ENCODE measurements at places on chromosomes 6 and 20.

GRCh38 chr6:111580826-111581505 is 24.7 kb downstream of the TRAF3IP2 start:
- DNase-seq = no peak

GRCh38 chr6:5231289-5231688 is 29.5 kb downstream of the LYRM4 start:
- DNase-seq = no peak

DNA sequence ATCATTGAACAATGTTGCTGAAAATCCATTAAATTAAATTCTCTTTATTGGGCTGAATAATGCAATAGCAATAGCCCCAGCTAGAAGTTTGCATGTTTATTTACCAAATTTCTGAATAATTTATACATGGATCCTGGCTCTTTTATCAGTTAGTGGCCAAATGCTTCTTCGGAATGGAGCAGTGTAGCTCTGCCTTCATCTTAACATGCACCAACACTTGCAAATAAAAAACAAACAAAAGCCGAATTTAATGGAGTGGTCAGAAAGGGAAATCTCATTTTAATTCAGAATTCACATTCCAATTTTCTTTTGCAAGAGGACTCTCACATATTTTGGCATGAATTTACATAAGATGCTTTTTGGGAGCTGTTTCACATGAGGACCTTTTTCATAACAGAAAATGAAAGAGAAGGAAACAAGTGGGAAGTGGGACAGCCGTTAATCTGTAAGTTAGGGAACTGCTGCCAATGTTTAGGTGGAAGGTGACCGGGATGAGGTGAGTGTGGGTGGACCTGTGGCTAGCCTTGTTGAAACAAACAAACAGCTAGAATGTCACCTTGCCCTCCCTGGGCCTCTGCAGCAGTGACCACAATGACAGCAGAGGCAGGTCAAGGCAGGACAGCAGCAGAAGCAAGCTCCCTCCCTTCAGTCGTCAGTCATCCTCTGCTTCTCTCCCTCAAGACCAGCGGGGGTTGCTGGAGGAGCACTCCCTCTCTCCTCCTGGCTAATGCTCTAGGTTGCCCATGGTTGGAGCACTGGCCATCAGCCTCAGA is 73.2 kb downstream of the INSM1 start:
- DNase-seq = no peak

DNA sequence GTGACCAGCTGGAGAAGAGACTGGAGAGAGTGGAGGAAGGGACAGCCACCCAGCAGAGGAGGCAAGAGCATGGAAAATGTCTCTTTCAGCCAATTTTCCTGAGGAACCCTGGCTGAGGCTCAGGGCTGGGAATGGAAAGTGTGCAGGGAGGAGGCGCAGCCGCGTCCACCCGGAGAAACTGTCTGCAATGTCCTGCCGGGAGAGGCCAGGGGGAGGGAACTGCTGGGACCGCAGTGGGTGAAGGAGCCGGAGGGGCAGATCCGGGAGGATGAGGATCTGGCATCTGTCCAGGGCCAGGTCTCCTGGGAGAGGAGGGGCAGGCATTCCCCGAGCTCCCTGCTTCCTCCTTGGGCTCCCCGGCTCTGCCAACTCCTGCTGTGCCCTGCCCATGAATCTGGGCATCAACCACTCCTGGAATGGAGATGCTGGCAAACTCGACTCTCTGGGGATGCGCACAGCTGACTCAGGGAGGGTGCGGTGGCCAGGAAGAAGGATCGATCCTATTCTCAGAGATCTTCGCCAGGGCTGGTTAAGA is 17.4 kb upstream of the HM13 start:
- no peak for DNase-seq

DNA sequence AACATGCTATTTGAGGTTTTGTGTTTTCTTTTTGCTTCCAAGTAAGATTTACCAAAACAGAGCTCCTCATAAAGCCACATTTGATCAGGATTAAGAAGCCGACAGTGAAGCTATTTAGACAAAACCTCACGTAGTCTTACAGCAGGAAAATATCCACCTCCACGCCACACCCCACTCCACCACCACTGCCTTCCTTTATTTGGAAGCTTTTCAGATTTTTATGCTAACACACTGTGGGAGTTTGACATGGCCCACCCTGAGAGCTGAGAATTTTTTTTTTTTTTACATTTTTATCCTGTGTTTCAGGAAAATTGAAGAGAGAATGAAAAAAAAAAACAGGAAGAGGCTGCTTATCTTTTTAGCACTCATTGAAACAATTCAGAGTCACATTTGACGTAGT is 104.8 kb upstream of the MC3R start:
- DNase-seq = no peak

DNA sequence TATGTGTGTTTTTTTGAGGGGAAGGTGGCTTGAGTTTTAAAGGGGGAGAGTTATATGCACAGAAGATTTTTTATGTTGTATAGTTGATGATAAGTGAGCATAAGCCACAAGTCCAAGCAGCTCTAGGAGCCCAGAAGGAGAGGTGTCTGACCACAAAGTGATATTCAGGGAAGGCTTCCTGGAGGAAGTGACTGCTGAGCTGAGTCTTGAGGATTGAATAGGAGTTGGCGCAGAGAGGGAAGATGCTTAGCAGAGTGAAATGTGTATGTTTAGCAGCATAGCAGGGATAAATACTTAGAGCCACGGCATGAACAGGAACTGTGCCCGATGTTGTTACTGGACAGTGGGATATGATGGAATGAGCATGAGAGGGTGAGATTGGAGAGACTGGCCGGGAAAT is 255.1 kb upstream of the KCNG1 start:
- no peak for DNase-seq

- DNase-seq = no peak
Measured at GRCh38 chr20:63027922-63028389, 21.2 kb upstream of the BHLHE23 start.

GRCh38 chr6:32184084-32184640 is at the start of gene AGER:
AGER (minus strand) TSS chr6:32184253; CDS start chr6:32184222, 31 bp downstream.
- no peak for DNase-seq

- no peak for DNase-seq
Measured at GRCh38 chr6:167819576-167819975, 7.1 kb upstream of the AFDN start.

DNA sequence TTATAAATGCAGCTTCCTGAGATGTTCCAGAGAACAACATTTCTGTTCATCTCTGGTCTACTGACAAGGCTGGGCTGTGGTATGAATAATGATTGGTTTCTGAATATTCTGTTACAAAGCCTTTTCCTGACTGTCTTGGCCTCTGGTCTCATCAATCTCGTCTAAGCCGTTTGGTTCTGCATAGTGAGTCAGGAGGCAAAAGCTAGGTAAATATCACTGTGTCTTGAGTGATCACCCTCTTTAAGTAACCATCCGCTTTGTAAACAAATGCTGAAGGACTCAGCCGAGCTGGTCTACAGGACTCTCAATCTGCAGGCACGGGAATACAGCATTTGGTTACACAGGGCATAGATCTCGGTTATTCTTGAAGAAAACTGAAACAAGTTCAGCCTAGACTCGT is 511.9 kb downstream of the KIF16B start:
- DNase-seq = no peak

DNA sequence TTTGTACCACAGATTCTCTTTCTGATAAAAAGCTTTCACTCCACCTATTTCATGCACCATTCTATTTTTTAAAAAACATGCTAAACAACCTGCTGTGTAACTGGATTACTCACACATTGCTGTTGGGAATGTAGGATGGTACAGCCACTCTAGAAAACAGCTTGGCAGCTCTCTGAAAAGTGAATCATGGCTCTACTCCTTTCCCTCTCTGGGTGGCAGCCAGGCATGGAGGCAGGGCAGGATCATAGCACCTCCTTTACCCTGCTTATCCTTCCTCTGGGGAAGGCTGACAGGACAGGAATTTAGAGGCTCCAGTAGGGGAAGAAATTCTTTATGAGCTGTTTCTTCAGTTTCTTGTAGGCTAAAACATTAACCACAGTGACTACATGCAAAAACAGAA is 6.7 kb upstream of the VNN2 start:
- DNase-seq = peak; percentile 65

DNA sequence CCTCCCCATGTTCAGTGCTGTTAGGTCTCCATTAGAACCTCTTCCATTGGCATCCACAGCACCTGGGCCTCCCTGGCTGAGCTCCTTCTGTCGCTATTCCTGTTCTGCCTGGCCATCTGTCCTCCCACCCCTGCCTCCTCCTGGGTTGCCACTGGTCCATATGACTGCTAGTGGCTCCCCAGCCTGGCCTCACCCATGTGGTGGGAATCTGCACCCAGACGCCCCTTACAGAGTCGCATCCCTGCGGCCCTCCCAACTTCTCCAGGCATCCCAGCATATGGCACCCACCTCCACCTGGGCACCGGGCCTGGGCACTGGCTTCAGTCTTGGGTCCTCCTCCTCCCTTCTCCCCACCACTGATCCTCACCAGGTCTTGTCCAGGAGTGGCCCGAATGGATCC is 7.7 kb downstream of the CDC25B start:
- no peak for DNase-seq

- DNase-seq = no peak
Measured at GRCh38 chr20:47252879-47253307, 103.6 kb downstream of the ZMYND8 start.

DNA sequence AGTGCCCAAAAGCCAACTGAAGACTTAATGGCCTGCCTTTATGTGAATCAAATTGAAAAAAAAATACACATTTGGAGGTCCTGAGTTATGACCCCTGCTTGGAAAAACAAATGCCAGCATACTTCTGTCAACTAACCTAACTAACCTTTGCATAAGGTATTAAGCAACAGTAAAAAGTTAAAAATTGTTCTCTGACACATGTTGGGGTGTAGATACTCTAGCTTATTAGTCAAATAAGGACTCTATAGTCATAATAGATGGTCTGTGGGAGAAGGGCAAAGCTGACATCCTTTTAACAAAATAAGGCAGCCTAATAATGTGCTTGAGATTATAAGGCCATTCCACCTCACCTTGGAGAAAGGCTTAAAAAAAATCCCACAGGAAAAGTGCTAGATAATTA is 140.5 kb downstream of the HIVEP2 start:
- no peak for DNase-seq

- DNase-seq = no peak
Measured at GRCh38 chr6:2116496-2116895, 128.9 kb downstream of the GMDS start.

DNA sequence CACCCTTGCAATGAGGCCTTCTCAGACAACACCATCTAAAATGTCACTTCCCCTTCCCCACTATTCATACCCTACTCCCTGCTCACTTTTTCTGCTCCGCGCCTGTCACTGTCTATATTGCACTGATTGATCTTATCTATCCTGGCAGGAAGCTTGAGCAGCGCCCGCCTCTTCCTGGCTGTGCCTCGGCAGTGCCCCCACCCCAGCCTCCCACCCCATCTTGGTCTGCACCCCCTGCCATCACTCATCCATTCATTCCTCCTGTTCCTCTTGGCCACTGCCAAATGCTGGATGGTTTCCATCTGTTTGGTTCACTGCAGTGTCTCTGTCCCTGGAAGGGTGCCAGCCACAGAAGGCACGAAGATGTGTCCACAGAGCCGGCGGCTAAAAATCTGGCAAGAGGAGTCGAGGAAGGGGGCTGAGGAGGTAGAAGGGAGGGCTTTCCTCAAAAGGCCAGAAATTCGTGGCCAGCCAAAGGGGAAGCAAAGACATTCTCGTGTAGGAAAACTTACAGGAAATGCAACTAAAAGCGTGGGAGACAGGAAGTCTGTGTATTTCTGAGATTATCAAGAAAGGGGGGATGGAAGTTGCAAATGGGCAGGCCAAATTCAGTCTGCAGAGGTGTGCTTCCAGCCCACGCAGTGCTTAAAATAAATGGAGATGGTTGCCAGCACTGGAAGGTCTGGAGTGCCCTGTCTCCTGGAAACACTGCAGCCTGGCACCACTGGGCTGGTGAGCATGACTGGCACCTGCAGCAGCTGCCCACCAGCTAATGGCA is 27.6 kb downstream of the SYNJ2 start:
- DNase-seq = no peak

DNA sequence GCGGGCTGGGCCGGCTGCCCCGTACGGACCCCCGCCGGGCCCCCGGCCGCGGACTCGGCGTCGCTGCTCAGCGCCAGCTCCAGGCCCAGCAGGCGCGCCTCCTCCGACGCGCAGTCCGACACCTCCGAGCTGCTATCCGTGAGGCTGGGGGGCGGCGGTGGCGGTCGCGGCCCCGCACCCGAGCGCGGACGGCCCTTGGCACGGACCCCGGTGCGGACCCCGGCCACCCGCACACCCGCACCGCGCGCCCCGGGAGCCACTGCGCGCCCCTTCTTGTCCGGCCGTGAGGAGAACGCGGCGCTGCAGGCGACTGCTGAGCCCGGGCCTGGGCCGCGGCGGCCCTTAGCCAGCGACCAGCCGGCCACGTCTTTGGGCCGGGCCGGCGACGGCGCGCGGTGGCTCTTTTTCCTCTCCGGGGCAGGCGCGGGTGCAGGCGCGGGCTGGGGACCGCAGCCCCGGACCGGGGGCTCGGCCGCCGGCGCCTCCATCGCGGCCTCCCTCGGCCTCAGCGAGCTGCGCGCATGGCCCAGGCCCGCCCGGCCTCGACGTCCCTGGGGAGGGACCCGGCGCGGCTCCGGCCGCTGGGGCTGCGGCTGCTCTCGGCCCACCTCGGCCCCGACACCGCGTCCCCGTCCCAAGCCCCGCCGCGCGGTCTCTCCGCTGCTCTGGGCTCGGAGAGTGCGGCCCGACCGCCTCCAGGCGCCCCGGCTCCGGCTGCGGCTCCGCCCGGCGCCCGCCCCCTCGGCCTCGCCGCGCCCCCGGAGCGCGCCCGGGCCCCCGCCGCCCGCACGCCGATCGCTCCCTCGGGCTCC is 12.9 kb upstream of the TLDC2 start:
- DNase-seq = no peak

DNA sequence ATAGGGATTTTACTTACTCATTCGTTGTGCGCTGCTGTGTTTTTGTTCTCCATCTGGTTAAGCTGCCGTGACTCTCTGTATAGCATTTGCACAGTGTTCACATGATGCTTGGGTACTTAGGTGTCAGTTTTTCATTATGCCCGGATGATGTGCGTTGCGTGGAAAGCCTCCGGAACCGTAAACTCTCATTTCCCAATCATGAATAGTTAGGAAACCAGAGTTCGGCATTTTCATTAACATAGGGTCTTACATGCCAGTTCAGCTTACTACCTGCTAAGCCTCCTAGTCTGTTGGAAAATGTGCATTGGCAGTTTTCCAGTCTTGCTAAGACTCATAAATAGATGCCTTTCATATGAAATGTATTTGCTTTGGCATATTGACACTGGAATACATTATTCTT is 483.4 kb upstream of the FLRT3 start:
- no peak for DNase-seq

- no peak for DNase-seq
Measured at GRCh38 chr6:70394518-70395300, 18.6 kb upstream of the FAM135A start.

Data from RCC 7860 (cell line).